ENCODE measurements at places on chromosomes 5 and 9.

GRCh38 chr5:56142233-56142613, 90.9 kb downstream of the ANKRD55 start:
- no peak for DNase-seq

GRCh38 chr5:73180566-73180965, 7.6 kb downstream of the TMEM174 start:
- no peak for DNase-seq

DNA sequence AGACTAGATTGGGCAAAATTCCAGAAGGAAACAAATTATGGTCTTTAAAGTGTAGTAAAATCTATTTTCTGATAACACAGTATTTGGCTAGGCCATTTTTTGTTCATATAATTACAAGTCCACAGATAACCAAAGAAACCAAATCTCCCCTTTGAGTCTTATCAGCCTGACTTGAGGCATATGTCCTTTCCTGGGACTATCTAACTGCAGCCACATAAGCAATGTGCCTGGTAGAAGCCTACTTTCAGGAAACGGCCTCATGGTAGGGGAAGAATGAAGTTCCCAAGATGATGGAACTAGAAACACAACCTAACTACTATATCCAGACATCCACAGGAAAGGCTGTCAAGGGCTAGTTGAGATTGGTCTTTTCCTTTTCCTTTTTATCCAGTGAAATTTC, 130.0 kb downstream of the PIK3R1 start:
- no peak for DNase-seq

- DNase-seq = no peak
These were observed 261.6 kb downstream of the GLIS3 start for GRCh38 chr9:4038182-4038723.

GRCh38 chr9:75852746-75853145, 37.7 kb upstream of the PCSK5 start:
- no peak for DNase-seq

DNA sequence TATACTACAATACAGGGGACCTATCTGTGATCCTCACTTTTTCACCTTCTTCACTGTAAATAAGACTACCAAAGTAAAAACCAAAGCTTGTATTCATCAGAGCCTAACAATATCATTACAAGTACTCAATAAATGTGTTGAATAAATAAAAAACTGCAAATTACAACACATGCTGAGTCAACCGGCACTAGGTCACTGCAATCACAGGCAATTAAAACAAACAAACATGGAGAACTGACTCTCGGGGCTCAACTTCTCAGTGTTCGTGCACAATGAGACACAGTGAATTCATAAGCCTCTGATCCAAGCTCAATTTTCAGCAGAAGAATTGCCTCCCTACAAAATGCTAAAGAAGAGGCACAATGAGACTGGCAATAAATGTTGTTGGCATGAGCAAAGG, 69.2 kb downstream of the CDK5RAP2 start:
- DNase-seq = no peak
